Stimulated activated CD4-positive, alpha-beta T cell treated with anti-CD3 and anti-CD28 coated beads, TNF-alpha, amount 100 ng/mL, for 24 hours (primary cell): ENCODE measurements at places on chromosomes 3 and 15.

- DNase-seq, result no peak
These were observed 6.1 kb upstream of the PCSK6 start for GRCh38 chr15:101495334-101496197.

GRCh38 chr3:195254454-195255175 lies 16.3 kb downstream of the XXYLT1 start:
- DNase-seq, result no peak

- DNase-seq, result no peak
These were observed 7.6 kb downstream of the CHSY1 start for GRCh38 chr15:101244036-101244781.

DNA sequence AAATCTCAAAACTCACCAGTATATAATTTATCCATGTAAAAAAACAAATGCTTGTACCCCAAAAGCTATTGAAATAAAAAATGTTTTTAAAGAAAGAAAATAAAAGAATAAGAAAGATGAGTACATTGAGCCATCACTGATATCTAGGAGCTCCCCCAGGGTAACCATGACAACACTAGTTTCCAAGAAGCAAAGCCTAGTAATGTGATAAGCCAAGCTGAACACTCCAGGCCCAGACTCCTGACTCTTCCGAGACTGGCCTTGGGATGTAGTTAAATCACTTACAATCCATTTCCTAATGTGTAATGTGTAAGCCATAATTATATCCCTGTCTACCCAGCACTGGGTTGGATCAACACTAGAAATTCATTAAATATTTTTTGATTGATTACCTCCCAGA lies 21.1 kb upstream of the ATP8B4 start:
- no peak for DNase-seq

GRCh38 chr3:168051531-168052471 lies 43.9 kb downstream of the GOLIM4 start:
- no peak for DNase-seq

DNA sequence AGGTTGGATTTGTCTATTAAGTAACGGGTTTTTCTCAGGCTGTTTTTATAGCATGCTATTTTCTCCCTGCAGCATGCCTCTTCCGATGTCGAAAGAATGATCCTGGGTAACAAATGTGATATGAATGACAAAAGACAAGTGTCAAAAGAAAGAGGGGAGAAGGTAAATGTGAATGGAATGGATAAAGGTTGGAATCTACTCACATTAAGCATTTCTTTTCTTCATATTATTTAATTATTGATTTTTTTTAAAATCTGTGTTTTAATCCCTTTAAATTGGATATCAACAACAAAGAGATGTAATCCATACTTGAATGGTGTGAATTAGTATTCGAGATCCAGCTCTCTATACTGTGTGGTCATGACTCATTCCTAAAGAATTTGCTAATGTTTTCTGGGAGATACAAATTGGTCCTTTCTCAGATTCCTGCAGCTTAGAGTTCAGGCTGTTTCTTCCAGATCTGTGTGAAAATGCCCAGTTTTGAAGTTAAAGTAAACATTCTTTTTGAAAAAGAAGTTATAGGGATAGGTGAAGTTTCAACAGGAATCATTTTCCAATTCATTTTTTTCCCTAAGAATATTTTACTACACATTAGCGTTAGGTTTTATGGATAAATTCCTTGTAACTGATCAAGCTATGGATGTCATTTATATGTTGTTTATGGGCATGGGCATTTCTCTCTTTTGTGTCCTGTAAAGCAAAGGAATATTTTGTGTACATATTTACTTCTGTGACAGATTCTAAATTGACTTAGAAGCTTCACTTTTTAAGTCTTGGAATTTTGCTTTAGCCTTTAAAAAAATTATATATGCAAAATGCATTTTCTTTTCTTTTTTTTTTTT lies 20.8 kb upstream of the APH1B start:
- no peak for DNase-seq

GRCh38 chr3:37147666-37148065 lies 26.7 kb downstream of the LRRFIP2 start:
- DNase-seq, result no peak

DNA sequence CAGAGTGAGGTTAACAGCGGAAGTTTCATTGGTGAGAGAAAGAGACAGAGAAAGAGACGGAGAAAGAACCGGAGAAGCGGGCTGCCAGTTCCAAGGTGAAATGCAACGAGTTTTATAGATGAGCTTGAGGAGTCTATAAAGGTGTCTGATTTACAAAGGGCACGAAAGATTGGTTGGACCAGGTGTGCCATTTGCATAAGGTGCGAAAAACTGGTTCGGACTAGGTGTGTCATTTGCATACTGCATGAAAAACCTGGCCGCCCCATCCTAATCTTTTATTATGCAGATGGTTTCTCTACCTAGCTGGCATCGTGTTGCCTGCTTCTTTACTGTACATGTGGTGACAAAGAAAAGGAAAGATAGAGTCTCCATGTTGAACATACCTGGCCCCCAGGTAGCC lies 253.8 kb upstream of the IGF1R start:
- no peak for DNase-seq

DNA sequence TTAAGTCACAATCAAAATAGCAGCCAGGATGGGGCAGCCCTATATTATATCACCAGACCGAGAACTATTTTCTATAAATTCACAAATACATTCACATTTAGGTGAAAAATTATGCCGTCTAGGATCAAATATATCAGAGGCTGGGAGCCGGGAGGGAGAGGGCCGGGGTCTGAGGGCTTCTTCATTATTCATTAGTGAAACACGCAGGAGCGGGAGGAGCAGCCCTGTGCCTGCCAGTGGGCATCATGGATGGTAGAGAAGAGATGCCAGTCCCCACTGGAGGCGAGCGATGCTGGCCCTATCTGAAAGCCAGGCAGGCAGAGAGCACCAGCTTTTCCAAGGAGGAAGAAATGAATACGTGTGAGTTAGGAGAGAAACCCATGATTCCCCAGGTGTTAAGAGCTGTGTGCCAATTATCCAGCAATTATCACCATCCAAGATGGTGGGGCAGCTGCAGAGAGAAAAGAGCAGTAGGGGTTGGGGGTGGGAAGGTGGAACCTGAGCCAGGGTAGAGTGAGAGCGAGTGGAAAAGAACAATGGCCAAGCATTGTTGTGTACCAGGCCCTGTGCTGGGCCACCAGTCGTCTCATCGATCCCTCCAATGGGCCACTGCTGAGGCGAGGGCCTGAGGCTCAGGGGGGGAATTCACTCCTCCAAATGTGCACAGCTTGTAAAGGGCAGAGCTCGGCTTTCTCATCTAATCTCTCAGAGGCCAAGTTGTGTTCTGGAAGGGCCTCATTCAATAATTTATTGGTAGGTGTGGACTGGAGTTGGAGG lies 261.3 kb upstream of the TLE3 start:
- DNase-seq, result no peak

GRCh38 chr15:34699968-34700640 lies 54.7 kb downstream of the GJD2 start:
- no peak for DNase-seq

- no peak for DNase-seq
These were observed 198.7 kb downstream of the NTRK3 start for GRCh38 chr15:88057836-88058235.

GRCh38 chr3:47356201-47356600 lies 24.6 kb upstream of the PTPN23 start:
- DNase-seq, result no peak

DNA sequence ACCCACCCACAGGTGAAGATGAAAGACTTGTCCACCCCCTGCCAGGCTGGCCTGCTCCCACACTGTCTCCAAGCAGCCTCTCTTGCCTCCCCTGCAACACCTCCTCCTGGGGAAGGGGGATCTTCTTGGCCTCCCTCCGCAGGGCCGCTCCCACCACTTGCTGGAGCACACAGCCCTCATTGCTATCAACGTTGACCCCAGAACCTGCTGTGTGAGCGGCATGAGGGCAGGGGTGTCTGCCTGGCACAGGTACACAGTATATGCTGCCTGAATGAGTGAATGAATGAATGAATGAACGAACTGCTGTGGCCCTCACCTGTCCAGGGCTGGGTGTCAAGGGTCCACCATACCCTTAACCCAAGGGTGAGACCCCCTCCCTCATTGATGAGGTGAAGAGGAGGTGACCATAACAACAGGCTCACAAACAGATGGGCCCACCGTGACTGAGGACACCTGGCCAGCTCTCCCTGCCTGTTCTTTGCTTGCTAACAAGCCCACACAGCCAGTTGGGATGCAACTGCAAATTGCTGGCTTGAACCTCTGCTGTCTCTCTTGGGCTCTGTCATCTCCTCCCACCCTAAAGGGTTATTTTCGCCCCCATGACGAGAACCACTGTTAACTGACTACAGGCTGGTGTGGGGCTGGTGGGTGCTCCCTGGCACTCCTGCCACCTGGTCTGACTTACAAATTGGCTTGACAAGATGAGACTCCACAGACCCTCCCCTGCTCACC lies 22.5 kb downstream of the SLC41A3 start:
- DNase-seq, result no peak

GRCh38 chr3:165827883-165828282 lies 9.3 kb downstream of the BCHE start:
- no peak for DNase-seq

- DNase-seq, result no peak
These were observed 44.1 kb downstream of the CPN2 start for GRCh38 chr3:194306771-194307640.

- DNase-seq, result no peak
These were observed 23.3 kb downstream of the LRRC2 start for GRCh38 chr3:46542801-46543201.

- no peak for DNase-seq
These were observed 175.0 kb downstream of the CFAP20DC start for GRCh38 chr3:58874795-58875194.

DNA sequence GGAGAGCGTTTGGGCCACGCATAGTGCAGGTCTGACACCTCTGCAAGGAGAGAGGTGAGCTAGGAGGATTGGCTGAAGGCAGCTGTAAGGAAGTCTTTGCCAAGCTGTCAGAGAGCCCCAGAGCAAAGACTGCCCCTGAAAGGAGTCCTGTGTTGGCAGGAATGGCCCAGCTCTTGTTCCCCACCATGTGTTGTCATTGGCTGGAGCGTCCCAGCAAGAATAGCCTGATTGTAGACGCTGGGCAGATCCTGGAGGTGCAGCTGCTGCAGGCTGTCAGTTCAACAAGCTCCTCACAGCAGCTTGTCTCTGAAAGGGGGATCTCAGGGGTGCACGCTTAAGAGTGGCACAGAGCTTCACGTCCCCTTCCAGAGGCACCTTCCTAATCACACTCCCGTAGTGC lies 237.6 kb downstream of the FEZF2 start:
- DNase-seq, result no peak

- no peak for DNase-seq
These were observed 163.2 kb downstream of the SYNPR start for GRCh38 chr3:63441262-63441661.

- no peak for DNase-seq
These were observed 107.6 kb downstream of the IMPG2 start for GRCh38 chr3:101212730-101213129.

- no peak for DNase-seq
These were observed 4.5 kb upstream of the CACNA1D start for GRCh38 chr3:53489787-53490458.

DNA sequence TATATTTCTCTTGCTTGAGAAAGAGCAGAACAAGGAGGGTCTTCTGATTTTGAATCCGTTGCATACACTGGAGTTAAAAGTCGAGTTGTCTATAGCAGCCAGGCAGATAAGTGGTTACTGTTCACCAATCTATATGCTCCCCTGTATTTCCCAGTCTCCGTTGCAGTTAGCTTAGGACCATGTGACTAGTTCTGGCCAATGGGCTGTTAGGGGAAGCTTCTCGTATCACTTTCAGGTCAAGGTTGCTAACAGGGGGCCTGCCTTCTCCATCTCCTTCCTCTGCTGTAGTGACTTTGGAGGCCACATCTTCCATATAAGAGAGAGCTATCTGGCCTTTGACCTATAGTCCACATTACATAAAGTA lies 188.5 kb upstream of the KBTBD8 start:
- DNase-seq, result no peak

DNA sequence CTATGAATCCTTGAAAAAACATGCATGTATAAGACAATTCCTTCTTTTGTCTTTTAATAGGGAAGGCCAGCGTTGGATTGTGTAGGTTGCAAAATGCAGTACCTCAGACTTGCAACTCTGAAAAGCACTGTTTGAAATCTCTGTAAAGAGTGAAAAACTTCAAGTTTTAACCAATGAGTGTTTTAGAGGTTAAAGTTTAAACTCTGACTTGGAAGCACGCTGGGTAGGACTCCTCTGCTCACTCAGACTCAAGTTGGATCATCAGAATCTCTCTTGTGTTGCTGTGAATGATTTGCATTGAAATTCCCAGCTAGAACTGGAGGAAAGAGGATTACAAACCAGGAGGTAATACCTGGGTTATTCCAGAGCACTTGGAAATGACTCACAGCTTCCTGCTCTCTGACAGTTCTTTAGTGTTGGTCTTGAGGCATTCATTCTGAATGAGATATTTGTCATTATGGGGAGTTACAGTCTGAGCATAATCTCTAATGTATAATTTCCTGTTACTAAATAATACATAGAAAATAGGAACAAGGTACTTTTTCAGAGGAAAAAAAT lies 49.1 kb downstream of the PLS1 start:
- no peak for DNase-seq

DNA sequence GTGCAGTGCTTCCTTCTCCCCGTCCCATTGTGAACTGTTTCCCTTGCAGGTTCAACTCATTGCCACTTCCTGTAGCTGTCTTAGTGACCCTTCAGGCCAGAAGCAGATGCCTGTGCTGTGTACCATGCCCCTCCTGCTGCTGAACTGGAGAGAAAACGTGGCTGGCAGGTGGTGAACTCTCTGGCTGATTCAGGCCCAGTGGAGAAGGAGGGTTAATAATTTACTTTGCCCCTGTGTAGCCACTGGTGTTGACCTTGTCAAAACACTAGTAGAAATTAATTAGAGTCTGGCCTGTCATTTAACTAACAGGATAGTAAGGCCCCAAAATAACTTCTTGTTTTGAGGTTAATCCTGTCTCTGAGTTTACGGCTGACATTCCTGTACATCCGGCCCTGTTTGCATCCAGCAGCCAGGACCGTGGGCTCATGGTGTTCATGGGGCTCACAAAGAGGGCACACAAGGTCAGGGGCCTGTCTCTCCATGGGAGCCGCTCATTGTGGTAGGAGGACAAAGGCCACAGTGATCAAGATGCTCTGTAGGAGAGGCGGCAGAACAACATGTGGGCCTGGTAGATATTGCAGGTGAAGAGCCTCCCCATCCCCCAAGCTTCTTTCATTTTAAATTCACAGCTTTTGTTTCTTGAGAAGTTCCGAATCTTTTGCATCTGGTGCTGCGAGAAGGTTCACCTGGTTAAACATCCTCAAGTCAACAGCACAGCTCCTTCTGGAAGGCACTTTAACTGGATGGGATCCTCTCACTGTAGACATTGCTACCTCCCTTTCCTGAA lies 101.6 kb downstream of the CGNL1 start:
- DNase-seq, result no peak
